ENCODE measurements at places on chromosomes 6 and 20.

- DNase-seq: no peak
Measured at GRCh38 chr20:32179934-32180333, 27.6 kb downstream of the PLAGL2 start.

DNA sequence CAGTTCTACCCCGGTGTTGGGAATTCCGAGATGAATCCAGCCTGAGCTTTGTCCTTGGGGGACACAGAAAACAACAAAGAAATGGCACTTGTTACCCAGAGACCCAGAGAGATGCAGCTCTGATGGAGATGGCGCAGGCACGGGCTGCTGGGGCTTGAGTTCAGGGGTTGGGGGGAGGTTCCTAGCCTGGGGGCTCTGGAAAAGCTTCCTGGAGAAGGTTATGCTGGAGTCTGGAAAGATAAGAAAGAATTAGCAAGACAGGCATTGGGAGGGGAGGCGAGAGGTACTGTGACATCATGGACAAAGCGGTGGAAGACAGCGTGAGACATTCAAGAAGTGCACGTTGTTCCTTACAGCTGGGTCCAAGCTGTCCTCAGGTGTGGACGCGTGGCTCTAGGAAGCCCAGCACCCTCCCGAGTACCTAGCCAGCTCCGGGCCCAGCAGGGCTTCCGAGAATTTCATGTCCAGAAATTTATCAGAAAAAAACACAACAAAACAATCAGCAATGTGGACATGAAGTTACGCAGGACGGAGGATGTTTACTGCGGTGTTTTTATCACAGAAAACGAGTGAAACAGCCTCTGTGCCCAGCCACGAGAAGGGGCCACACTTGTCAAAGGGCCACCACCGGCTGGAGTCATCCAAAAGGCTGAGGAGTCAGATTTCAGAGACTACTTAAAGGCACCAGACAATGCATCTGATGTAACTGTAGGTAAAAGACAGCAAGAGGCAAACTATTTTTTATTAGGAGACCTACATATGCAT is 39.5 kb downstream of the C20orf203 start:
- peak; percentile 65 for DNase-seq

DNA sequence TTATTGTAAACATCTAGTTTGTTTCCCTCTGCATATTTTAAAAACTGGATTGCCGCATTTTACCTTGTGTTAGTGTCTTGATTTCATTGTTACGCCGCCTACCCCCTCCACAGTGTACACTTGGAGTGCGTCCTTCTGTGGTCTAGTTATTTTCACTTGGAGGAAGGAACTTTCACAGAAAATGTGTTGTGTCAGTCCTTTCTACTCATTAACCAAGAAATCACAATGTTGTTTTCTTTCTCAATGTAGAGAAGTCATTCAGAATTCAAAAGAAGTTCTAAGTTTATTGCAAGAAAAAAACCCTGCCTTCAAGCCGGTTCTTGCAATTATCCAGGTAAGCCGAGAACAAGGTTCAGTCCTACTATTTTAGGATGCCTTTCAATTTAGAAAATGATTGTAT is 10.3 kb downstream of the MTHFD1L start:
- DNase-seq: no peak

GRCh38 chr6:135784507-135784906 is 67.0 kb upstream of the PDE7B start:
- no peak for DNase-seq

DNA sequence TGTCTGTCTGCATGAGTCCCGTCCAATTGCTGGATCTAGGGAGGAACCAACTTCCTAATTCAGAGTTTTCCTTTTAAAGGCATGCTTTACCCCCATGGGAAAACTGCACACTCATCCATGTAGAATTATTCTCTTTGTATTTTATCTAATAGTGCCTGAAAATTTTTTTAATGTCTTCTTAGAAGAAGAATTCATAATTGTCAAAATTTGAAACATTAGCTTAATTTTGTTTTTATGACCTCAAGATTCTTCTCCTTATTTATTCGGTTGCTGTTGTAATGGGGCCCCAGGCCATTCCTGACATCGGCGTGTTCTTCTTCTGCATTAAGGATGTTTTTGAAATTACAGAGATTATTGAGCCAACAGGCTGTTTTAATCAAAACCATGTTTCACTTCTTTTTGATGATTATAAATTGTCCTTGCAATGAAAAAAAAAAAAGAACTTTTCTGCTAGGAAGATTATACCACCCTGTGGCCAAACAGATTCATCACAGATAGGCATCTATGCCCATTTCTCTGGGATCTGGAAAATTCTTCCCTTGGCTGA is 100.3 kb downstream of the ZNF217 start:
- no peak for DNase-seq

- DNase-seq: no peak
Measured at GRCh38 chr20:41848180-41848579, 230.0 kb upstream of the CHD6 start.

GRCh38 chr6:37320646-37321045 is 33.1 kb upstream of the RNF8 start:
- DNase-seq: peak; percentile 80

GRCh38 chr6:138431256-138432062 is 27.4 kb downstream of the HEBP2 start:
- DNase-seq: no peak

DNA sequence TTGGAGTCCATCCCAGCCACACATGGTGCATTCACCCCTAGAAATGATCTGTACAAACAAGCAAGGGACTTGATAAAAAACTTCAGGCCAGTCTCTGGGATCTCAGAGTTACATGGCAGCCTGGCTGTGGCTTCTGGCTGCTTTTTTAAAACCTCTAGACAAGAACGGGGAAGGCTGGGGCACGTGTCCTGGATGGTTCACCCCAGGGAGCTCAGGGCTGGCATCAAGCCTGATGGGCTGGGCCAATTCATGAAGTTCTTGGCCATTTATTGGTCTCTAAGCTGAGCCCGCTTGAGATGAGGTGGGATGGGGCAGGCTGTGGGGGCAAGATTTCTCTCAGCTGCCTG is 10.4 kb upstream of the ZFAND3 start:
- peak; percentile 77 for DNase-seq

DNA sequence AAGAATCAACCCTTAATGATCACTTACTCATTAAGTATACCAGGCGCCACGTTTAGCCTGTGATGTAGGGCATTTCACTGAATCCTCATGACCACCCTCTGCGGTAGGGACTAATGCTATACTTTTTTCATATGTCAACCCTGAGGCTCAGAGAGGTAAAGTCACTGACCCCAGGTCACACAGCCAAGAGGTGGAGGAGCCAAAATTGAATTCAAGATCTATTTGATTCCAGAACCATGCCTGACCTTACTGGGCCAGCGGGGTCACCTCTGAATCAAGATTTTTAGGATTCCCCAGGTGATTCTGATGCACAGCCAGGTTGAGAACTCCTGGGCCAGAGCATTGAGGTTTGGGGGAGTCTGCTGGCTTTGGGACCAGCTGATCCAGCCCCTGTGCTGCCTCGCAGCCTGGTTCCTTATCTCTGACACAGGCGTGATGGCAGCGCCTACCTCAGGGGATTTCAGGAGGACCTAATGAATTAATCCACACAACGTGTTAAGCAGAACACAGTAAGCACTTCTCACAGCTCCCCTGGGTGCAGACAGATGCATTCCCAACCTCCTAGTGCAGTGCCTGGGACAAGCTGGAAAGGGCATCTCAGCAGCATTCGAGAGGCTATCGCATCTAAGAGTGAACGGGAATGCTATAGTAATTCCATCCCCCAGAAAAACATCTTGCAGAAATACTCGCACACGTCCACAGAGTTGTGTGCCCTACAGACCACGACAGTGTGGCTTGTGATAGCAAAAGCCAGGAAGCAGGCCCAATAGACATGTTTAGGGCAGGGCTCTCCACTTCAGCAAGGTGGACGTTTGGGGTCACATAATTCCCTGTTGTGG is 101.4 kb upstream of the PTPN1 start:
- DNase-seq: no peak

DNA sequence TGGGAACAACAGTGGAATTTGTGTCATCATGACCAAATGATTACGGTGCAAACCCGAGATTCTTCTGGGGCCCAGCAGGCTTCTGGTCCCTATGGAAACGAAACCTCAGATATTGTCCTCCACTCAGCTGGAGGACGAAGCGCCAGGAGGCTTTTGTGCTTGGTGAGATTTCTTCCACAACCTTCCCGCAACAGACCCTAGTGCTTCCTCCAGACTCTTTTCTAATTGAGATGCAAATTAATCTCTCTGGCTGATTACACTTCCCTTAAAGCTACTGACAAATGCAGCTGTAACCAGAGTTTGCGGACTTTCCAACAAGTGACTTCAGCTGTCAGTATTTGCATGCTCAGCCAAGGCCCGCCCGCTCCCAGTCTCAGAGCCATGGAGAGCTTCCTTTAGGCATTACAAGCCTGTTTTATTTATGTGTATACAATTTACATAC is 96.0 kb downstream of the INSM1 start:
- no peak for DNase-seq

- no peak for DNase-seq
Measured at GRCh38 chr6:104700371-104701185, 159.1 kb downstream of the HACE1 start.

DNA sequence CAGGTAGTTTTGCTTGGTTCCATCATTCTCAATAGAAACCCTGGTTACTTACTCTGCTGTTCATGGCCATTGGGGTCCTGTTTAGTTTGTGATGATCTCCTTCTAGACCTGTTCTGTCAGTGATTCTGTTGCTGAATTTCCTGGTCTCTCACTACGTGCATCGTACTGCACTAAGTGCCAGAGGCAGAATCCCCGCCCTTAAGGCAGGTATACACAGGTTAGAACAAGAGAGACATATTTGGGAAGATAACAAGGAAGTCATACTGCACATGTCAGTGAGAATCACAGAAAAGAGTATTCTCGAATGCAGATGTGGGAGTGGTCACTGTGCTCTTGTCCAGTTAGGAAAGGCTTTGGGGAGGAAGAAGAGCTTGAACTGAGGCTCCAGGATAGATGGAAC is 148.1 kb upstream of the MYLIP start:
- no peak for DNase-seq

DNA sequence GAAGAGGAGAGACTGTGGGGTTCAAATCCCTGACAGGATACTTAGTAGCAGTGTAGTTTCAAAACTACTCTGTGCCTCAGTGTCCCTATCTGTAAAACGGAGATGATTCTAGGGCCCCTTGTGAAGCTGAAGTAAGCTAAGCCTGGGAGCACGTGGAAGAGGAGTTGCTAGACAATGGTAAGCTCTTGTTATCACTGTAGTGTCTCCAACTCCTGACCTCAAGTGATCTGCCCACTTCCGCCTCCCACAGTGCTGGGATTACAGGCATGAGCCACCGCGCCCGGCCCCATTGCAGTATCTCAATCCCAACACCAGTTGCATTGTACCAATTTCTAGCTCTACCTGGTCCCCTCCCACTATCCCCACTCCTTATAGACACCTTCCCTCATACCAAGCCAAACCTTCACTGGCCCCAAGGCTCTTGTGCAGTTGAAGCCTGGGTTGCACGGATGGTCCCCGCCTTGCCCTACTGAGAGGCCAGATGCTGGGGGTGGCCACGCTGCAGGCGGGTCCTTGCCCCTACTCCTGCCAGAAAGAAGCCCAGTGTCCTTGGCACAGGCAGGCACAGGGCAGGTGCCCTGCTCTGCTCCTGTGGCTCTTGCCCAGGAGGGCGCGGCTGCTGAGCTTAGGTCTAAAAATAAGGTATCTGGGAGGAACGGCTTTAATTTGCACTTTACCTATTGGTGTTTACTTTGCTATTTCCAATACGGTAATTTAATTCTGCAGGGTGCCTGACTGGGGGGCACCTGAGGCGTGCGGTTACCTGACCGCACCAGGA is 118.1 kb downstream of the VEGFA start:
- DNase-seq: no peak

DNA sequence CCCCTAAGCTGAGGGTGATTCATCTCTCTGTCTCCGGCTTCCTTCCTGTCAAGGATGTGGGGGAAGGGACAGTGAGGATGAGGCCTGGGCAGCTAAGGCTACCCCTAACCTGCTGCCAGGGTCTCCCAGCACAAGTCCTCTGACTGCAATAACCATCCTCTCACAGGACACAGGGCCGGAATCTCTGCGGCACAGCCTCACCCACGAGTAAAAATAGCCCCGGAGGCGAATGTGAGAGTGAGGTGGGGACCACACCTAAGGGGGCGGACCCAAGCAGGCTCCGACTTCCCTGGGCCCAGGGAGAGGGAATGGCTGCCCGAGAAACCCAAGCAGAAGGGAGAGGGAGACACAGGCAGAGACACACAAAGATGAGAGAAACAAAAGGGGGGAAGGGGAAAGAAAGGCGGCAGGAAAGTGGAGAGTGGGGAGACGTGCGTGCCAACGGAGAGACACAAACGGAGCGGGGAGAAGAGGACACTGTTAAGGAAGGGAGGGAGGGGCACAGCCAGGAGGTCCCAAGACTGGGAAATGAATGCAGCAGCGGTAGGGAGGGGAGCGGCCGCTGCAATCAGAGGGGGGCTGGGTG is 1.4 kb downstream of the CLIC1 start:
- peak; percentile 39 for DNase-seq

DNA sequence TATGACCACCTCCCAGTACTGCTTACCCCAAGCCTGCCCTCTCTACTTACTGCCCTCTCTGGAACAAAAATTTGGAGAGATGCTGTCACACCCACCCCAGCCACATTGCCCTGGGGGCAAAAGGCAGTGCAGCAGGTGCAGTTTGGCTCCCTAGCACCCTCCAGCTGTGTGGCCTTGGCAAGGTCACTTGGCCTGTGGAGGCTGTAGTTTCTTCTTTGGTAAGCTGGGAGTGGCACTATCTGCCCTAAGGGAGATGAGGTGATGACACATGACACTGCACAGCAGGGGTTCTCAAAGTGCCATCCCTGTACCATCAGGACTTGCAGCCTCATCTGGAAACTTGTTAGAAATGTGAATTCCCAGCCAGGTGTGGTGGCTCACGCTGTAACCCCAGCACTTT is 44.8 kb downstream of the TAF8 start:
- no peak for DNase-seq

DNA sequence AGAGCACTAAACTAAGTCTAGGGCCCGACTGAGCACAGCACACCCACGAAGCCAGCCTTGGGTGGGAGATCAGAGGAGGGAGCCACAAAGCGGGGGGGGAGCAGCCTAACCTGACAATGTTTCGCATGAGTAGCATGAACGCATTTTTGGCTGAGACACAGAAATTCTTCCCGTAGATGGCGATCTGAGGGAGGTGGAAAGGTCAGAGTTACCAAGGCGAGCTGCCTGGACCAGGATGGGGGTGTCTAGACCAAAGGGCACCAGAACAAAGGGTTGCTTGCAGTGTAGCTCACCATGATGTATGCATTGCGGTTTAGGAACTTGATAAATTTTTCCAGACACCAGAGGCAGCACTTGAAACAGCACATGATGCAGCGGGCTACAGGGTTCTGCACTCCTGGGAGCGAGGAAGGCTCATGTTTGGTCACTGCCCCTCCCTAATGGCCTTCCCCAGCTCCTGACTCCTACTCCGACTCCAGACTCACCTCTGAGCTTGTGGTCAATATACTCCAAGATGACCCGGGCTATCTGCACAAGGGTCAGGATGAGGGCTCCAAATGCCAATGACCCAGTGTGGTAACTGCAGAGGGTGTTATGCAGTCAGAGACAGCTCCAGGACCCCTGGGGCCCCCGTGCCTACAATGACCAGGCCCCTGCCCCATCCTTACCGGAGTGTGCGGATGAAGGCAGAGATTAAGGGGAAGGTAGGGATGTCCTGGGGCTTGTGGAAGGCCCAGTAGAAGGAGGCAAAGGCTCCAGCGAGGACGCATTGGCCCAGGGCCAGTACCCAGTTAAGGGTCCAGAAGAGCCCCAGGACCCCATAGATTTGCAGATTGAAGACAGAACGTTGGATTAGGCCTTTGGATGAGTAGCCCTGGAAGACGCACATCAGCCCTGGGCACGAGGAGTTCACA is 2.8 kb upstream of the NEU1 start:
- DNase-seq: no peak
